ENCODE measurements at places on chromosomes 12 and 14. TPM values are rescaled to one million over a fixed set of nuclear protein-coding genes. Genes with fewer than 3 reads are reported as not detected.

Gene IL31
- not detected for total RNA-seq

Gene GPR84
- total RNA-seq, result not detected

Gene RIMBP2
- total RNA-seq, result 6.1 TPM

Gene PTMS
- total RNA-seq, result 62.9 TPM

Gene AP5M1
- total RNA-seq, result 34.2 TPM

Gene COL2A1
- total RNA-seq, result not detected

Gene AKAP3
- 1.6 TPM for total RNA-seq

Gene PTPN21
- 10.0 TPM for total RNA-seq

Gene NUMB
- total RNA-seq, result 75.2 TPM

Gene HCAR1
- total RNA-seq, result 5.9 TPM

Gene NPFF
- total RNA-seq, result not detected

Gene NRXN3
- total RNA-seq, result not detected

Gene B4GALNT1
- 8.1 TPM for total RNA-seq

Gene CTSG
- not detected for total RNA-seq

Gene KRT73
- not detected for total RNA-seq

Gene ASB8
- 20.4 TPM for total RNA-seq

Gene POC1B
- 36.2 TPM for total RNA-seq

Gene CSAD
- total RNA-seq, result 24.0 TPM

Gene TMEM52B
- total RNA-seq, result not detected

Gene CD163L1
- 14.2 TPM for total RNA-seq

Gene WSCD2
- total RNA-seq, result not detected

Gene KLRB1
- not detected for total RNA-seq

Gene CIROP
- not detected for total RNA-seq

Gene ZFHX2
- total RNA-seq, result 3.7 TPM

Gene AQP2
- not detected for total RNA-seq

Gene MMP19
- not detected for total RNA-seq

Gene TAS2R43
- 1.8 TPM for total RNA-seq

Gene PAX9
- total RNA-seq, result 4.5 TPM

Gene ZC2HC1C
- total RNA-seq, result 5.3 TPM

Gene GAS2L3
- total RNA-seq, result 132 TPM

Gene SPATS2
- 23.2 TPM for total RNA-seq

Gene LRP1-AS
- not detected for total RNA-seq

Gene OR9K2
- total RNA-seq, result not detected

Gene GLIPR1L1
- not detected for total RNA-seq

Gene KRT5
- 0.32 TPM for total RNA-seq

Gene FANCM
- 11.4 TPM for total RNA-seq

Gene CLEC1B
- not detected for total RNA-seq

Gene COA8
- total RNA-seq, result 29.1 TPM
